Frontal cortex (tissue), 4 donors: ENCODE measurements at places on chromosomes 11 and 22. TPM values are rescaled to one million over a fixed set of nuclear protein-coding genes. Genes with fewer than 3 reads are reported as not detected.

The CLDN5 gene
- total RNA-seq, result 84.8 TPM

The OR4D5 gene
- total RNA-seq, result under 0.01 TPM

The PIWIL4 gene
- total RNA-seq, result 7.7 TPM

The LRRC74B gene
- under 0.01 TPM for total RNA-seq

The RFPL1 gene
- under 0.01 TPM for total RNA-seq

The IFITM10 gene
- total RNA-seq, result 0.41 TPM

The MRGPRE gene
- total RNA-seq, result not detected

- DNase-seq, result no peak
Measured at GRCh38 chr11:59641156-59641555, 25.6 kb upstream of the OSBP start.

GRCh38 chr11:59394186-59394585 is 32.0 kb downstream of the OR5A2 start:
- no peak for DNase-seq

DNA sequence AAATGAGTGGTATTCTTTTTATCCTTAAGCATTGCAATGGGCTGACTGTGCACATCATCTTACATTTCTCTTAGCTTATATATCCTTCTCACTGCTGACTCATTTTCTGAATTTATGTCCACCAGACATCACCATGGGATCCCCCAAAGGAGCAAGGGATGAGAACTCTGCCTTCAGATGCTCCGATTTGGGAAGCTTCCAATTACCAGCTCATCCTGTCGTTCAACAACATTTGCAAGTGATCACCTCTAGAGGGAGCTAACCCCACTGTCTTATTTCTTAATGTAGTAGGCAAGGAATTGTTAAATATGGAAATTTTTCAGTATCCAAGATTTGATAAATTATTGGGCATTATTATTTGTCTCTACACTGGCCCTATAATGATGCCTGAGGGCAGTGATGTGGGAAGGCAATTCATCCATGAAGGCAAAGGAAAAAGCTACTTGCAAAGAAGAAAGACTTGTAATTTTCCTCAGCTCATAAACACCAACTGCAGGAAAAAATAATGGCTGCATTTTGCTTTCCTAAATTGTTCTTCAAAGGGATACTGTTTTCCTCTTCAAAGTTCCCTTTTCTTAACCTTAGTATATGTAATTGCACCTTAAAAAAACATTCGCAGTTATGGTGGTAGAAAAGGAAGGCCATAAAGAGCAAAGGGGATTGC is 102.4 kb upstream of the FSHB start:
- DNase-seq, result peak; percentile 14

- DNase-seq, result no peak
Measured at GRCh38 chr22:19290400-19291217, 910 bp downstream of the CLTCL1 start.

DNA sequence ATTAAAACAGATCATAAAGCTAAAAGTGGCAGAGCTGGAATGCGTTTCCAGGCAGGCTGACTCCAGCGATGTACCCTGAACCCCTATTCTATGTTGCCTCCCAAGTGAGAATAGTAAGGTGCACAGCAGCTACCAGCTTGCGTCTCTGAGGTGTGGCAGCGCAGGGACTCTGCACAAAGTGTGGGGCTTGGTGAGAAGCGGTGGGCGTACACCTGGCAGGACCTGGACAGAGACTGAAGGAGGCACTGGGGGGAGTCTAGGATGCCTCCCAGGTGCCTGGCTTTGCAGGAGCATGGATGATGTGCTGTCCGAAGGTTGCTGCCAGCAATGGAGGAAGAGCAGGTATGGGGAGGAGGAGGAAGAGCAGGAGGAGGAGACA is 42.9 kb downstream of the AMPD3 start:
- DNase-seq, result no peak

DNA sequence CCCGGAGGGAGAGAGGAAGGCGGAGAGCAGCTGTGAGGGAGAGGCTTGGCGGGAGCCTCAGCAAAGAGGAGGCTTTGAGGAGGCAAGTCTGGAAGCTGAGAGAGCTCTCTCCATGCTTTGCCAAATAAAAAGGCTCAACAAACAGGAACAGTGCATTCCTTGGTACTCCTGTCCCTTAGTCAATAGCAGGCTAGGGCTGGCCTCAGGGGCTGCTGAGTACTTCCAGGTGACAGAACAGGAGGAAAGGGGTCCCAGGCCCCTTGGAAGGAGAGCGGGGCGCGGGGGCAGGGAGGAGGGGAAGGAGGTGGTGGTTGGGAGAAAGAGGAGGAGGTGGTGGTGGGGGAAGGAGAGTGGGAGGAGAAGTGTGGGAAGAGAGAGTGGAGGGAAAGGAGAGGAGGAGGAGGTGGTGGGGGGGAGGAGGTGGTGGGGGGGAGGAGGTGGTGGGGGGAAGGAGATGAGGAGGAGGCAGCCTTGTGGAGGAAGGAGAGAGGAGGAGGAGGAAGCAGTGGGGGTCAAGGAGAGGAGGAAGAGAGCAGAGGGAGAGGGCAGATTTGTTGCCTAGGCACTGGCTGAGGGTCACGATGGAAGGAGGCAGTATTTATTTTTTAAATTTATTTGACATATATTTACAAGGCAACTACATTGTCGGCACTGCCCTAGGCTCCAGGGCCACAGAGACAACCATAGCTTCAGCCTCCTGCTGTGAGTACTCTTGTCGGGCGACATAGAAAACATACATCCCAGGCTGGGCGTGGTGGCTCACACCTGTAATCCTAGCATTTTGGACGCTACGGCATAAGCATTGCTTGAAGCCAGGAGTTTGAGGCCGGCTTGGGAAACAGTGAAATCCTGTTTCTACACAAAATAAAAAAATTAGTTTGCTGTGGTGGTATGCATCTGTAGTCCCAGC is 74.2 kb upstream of the ZBED5 start:
- peak; percentile 39 for DNase-seq

DNA sequence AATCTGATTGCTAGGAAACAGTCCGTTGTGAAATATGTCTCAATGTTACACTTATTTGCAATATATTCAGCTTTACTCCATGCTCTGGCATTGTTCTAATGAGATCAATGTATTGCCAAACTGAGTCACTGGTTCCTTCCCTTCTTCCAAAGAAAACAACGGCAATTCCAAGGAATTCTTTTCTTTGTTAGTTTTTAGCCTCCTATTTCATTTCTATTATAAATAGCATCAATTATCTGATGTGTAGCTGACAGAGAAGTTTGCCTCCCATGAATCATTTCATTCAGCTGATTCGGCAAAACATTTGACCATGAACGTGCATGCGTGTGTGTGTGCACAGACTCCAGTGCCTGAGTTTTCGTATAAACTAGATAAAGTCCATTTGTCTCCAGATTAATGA is 346.8 kb downstream of the ETS1 start:
- no peak for DNase-seq

DNA sequence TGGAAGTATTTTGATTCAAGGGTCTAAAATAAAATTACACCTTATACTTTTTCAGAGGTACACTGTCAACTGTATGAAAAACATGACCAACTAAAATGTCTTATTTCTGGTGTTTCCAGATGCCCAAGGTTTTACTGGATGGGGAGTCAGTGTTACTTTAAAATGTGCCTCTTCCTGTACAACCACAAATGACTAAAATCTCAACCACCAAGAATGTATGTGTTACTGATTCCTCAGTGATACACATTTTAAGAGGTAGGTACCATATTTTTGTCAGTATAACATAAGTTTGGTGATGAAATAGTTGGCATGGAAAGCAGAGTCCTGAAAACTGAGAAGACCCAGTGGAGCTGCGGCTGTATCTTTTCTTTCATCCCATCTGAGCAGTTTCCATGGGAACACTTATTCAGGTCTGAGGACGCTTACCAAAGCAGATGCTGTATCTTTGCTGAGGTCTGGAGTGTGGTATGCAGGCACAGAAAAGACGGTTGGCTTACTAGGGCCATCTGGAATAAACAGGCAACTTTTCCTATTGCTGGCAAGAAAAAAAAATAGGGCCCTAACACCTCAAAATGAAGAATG is 21.2 kb upstream of the TP53AIP1 start:
- DNase-seq, result no peak

GRCh38 chr11:123228496-123229163 is 33.6 kb upstream of the CLMP start:
- DNase-seq, result no peak

DNA sequence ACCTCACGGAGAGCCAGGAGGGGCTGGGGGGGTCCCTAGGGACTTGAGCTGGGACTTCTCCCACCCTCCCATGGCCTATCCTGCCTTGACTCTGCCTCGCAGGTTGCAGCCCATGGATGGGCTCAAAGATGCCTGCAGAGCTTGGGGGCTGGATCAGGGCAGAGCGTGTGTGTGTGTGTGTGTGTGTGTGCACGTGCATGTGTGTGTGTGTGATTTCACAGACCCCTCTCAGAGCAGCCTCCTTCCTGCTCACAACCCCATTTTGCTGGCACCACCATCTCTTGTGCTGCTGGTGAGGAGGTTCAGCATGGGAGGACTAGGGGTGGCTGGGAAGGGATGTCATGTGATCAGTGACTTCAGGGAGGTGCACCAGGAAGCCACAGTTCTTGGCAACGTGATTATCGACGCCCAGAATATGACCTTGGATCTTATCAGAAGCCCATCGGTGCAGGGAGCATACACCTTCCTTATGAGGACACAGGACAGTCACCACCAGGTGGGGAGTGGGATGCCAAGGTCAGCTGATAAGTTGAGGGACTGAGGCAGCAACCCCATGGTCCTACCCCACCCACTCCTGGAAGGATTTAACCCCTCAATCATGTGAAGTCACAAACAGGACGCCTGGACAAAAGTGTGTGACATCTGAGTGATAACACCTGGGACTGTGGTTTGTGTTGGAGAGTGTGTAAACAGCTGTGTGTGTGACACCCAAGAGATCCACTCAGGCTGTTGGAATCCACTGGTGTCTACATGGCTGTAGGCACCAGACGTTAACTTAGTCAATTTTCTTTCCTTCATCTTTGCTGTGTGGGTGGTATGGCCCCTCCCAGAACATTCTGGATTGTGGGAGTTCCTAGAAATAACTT is 1.8 kb upstream of the NAALADL1 start:
- no peak for DNase-seq

DNA sequence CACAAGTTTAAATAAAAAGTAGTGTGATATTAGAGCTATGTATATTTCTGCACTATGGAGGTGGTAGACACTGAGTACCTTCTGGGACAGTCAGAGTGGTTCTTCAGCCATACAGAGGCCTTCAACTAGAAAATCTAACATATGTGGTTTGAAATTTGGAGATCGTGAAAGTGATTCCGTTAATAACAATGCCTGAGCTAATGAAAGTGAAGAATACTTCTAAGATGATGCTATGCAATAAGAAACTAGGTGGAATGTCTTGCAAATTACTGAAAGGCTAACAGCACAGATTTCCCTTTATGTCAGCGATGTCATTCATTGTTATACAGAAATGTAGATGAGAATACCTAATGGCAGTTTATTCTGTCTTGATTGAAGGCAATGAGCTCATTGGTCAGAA is 1984.7 kb upstream of the RAG2 start:
- DNase-seq, result no peak

GRCh38 chr11:95111923-95112540 is 22.4 kb downstream of the ENDOD1 start:
- no peak for DNase-seq

DNA sequence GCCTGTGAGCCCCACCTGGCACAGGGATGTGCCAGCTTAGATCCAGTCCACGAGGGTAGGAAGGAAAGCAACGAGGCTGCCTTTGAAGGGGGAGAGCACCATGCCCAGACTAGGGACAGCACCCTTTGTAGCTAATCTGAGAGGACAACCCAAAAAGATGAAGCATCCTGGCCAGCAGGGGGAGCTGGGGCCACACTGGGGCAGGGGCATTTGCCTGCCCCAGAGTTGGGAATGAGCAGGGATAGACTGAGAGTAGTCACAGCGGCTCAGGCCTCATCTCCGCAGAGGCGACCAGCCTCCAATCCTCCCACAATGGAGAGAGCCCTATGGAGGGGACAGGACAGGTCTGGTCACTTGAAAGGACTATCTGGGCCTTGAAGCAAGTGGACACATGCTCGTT is 16.4 kb downstream of the LMO1 start:
- no peak for DNase-seq

DNA sequence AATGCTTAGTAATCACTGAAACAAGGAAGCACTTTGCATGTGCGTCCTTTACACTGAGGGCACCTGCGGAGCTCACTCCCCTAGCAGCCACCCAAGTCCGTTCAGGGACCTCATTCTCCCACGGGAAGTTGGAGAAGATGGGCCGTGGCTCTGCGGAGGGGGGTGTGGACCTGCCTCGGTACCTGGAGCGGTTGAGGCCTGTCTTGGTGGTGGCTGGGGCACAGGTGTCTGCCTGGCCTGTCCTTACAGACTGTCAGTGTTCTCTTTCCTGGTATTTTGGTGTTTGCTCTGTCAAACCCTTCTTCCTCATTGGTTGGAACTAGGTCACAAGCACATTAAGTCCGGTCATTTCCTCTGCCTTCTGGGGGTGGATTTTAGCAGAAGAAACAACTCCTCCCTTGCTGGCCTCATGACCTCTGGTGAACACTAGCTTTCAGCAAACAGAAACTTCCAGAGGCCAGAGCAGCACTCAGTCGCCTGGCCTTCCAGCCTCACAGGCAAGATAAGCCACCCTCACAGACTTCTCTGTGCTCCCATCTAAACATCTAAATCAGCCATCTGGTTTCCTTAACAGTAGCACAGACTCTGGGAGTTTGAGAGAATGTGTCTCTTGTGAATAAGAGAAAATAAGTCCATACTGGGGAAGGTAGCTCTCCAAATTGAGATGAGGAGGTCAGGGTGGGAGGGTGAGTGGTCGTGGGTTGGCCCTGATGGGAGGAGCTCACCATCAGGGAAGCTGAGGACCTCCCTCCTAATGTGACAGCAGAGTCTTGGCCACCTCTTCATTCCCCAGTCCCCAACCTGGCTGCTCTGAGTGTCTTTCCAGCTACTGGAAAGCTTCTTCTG is 8.6 kb downstream of the SNAP29 start:
- peak; percentile 32 for DNase-seq
